ENCODE measurements at places on chromosomes 6 and 20. TPM values are rescaled to one million over a fixed set of nuclear protein-coding genes. Genes with fewer than 3 reads are reported as not detected.
A peak's percentile ranks its signal among the peaks of the same experiment; 100 is the strongest.

GRCh38 chr6:10528158-10528981, 7.2 kb downstream of the GCNT2 start:
- no peak for DNase-seq
- H3K27me3 ChIP-seq, result no peaks in the 10 kb centered on the region
- H3K4me1 ChIP-seq, result peaks cover 65% of the 10 kb centered on the region
- peak overlapping the region; percentile 97 for H3K4me3 ChIP-seq

GRCh38 chr6:138275976-138276375, 57.7 kb upstream of the PBOV1 start:
- no peaks in the 10 kb centered on the region for H3K4me1 ChIP-seq
- DNase-seq, result no peak
- H3K27me3 ChIP-seq, result no peaks in the 10 kb centered on the region
- H3K27ac ChIP-seq, result no peak overlapping the region
- no peaks in the 10 kb centered on the region for H3K36me3 ChIP-seq

DNA sequence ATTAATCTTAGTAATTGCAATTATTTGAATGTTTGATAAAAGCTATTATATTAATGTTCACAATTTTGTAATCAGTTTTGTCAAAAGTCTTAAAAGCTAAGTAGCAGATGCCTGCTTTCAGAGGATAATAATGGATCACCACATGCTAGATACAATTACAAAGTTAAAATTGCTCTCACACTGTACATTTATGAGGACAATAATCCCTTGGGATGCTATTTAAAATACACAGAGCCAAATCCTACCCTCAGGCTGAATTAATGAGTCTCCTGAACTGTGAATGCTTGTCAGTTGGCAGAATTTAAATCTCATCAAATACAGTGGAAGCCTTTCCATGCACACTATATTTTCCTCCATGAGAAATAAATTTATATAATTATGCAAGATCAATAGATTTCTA, 153.3 kb upstream of the SYNCRIP start:
- H3K4me3 ChIP-seq, result no peak overlapping the region
- H3K27me3 ChIP-seq, result no peaks in the 10 kb centered on the region
- DNase-seq, result no peak
- H3K4me1 ChIP-seq, result no peaks in the 10 kb centered on the region
- no peaks in the 10 kb centered on the region for H3K36me3 ChIP-seq

- H3K27me3 ChIP-seq, result no peaks in the 10 kb centered on the region
- peaks cover 68% of the 10 kb centered on the region for H3K4me1 ChIP-seq
- peaks cover 43% of the 10 kb centered on the region for H3K36me3 ChIP-seq
Measured at GRCh38 chr20:57391439-57392301, 474 bp downstream of the RBM38 start.

GRCh38 chr6:109197061-109197460, 101.8 kb downstream of the CEP57L1 start:
- H3K27me3 ChIP-seq, result peaks cover 2% of the 10 kb centered on the region
- H3K36me3 ChIP-seq, result peaks cover 3% of the 10 kb centered on the region
- no peak for DNase-seq

Gene SMLR1
- total RNA-seq, result not detected

Gene PNLDC1
- 0.24 TPM for total RNA-seq

Gene PSORS1C2
- not detected for total RNA-seq

Gene ENPP5
- 0.44 TPM for total RNA-seq
